ENCODE measurements at places on chromosomes 4 and X.

DNA sequence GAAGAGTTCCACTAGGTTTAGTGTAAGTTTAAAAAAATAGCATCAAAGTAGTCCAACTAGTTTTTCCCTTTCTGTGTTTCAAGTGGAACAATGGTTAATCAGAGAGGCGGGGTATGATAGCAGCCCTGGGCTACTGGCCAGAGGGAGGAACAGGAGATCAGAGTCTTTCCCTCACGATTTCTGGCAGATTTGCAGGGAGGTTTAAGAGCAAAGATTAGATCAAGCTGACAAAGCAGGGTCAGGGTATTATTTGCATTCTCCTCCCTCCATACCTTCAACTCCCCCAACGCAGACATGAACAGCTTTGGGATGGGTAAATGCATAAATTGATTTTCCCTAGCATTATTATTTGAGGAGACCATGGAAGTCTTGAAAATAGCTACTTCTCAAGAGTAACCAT lies 277.6 kb upstream of the DIAPH2 start:
- DNase-seq, result no peak

GRCh38 chr4:112343330-112344080 lies 46.3 kb downstream of the ALPK1 start:
- DNase-seq, result no peak

GRCh38 chr4:2583517-2583916 lies 47.1 kb downstream of the FAM193A start:
- DNase-seq, result no peak

DNA sequence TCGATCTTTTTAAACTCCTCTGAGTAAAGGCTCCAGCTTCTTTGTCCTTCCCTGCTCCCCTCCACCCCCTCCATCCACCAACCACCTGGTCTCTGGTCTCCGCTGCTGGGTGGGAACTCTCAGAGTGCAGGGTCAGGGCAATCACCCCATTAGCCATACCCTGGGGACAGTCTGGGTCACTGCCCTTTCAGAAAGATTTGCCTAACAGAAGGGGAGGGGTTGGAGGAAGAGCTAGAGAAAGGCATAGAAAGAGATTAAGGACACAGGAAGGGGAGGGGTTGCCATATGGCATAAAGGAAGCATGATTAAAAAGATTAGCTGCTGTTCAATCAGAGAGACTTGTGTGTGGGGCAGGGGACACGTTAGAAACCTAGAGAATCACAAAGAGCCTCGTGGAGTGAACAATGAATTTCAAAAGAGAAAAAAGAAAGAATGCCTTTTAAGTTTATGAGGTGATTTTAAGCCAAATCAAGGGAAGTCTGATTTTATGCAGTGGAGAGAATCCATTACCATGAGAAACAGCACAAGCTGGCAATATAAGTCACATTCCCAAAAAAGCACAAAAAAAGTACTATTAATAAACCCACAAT lies 115.5 kb upstream of the ACSL4 start:
- DNase-seq, result no peak

DNA sequence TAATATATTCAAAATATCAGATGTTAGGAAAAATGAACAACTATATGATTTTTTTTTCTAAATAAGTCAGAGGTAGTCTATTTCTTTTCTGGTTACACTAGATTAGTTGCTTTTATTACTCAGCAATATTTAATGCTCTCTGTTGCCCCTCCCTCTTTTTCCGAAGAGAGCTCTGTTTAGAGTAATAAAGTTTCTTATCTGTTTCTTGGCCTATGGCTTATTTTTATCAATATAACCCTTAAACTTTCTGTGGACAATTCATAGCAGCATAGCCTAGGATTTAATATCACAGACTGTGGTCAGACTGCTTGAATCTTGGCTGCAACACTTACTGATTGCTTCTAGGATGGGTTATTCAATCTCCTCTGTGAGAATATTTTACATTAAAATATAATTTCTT lies 2315.4 kb upstream of the AGA start:
- DNase-seq, result no peak

DNA sequence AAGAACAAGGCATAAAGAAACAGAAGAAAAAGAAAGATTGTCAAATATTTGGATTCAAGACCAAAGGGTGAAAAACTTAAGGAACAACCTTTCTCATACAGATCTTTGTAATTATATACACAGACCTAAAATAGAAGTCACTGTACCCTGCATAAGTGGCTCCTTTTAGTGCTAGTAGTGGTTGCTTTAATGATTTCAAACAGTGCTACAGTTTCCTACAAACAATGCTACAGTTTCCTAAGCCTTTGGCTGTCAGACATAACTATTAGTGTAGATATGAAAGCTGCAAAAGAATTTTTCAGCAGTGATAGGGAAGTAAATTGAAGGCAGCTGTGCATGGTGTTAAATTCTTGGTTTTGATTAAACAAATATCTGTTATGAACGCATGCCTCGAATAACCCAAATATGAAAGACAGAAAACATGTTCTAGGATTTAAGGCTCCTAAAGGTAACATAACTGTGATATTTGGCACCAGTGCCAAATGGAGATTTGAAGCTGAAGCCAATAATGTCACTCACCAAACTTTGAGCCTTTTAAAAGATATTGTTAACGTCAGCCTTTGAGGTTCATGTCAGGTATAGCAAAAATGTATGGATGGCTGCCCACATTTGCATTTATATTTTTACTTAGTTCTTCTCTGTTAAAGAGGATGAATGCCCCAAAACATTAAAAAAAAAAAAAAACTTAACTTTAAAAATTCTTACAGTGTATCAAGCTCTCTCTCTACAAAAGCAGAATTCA lies 36.6 kb downstream of the SMARCAD1 start:
- no peak for DNase-seq

- DNase-seq, result no peak
Measured at GRCh38 chr4:22869235-22869634, 176.5 kb downstream of the GBA3 start.

DNA sequence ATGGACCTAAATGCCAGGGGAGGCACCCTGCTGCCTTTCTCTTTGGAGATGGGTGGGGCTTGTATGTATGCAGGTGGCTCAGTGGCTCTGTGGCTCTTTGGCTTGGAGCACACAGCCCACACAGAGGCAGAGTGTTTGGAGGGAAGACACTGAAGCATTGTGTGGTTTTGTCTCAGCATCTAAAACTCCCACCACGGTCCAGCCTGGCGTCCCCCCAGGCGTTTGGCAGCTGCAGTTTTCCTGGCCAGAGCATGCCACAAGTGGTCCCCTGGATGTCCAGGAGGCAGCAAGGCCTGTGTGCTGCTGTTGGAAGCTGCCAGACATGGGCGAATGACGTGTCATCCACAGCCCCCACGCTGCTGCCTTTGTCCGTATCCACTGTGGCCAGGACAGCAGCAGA lies 32.2 kb upstream of the PSAPL1 start:
- DNase-seq, result no peak

- DNase-seq, result peak; percentile 71
Measured at GRCh38 chr4:87220094-87220822, at the start of gene KLHL8. TSS of gene KLHL8 (minus strand) at chr4:87220618. CDS start at chr4:87195539, 25,079 bp downstream.

GRCh38 chr4:180706766-180707165 lies 1536.4 kb upstream of the TENM3 start:
- no peak for DNase-seq

DNA sequence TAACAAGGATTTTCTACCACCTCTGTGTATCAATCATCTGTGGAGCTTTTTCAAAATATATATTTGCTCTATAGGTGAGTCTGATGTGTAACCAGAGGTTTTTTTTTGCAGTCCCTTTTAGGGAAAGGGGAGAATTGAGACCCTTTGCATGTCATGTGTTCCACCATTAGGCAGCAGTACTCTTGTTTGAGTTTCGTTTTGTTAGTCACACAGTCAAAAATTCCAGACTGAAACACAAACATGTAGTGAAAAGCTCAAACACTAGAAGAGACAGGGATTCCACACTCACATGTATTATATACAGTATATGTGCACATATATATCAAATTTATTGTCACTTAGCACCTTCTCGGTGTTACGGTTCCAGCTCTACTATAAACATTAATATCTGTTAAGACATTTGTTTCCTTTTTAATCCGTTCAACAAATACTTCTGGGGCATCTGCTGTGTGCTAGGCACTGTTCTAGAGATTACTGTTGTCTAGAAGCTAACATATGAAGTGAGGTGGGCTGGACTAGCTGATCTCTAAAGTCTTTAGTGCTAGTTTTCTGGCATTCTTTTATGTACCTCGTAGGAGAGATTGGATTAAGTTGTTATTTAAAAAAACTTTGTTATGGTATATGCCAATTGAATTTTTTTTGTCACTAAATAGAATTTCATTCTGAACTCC lies 5.5 kb downstream of the USP9X start:
- no peak for DNase-seq

GRCh38 chr4:161419822-161420221 lies 744.0 kb downstream of the FSTL5 start:
- DNase-seq, result peak; percentile 6

GRCh38 chr4:73391774-73392173 lies 12.3 kb upstream of the ALB start:
- no peak for DNase-seq

GRCh38 chr4:20832826-20833225 lies 132.6 kb downstream of the PACRGL start:
- DNase-seq, result no peak

DNA sequence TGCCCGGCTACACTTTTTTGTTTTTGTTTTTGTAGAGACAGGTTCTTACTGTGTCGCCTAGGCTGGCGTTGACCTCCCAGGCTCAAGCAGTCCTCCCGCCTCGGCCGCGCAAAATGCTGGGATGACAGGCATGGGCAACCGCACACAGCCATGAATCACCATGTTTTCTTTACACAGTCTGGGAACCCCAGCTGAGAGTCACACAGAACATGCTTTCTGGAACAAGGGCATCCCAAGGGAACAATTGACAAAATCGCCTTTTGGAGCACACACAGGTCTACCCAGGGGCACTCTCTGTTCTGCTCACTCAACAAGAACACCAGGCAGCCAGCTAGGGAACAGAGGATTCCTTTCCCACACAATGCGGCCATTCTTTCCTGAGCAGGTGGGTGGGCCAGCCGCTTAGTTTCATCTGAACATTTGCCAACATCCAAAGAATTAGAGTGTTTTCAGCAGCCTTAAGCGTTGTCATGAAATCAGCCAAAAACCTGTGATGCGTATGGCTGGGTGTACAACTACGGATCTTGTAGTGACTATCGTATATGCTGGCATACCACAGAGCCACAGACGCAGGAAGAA lies 15.7 kb downstream of the PRKX start:
- no peak for DNase-seq

- no peak for DNase-seq
Measured at GRCh38 chr4:52259978-52260377, 208.9 kb downstream of the SPATA18 start.

GRCh38 chrX:145825896-145826295 lies 8.3 kb downstream of the SLITRK2 start:
- no peak for DNase-seq

DNA sequence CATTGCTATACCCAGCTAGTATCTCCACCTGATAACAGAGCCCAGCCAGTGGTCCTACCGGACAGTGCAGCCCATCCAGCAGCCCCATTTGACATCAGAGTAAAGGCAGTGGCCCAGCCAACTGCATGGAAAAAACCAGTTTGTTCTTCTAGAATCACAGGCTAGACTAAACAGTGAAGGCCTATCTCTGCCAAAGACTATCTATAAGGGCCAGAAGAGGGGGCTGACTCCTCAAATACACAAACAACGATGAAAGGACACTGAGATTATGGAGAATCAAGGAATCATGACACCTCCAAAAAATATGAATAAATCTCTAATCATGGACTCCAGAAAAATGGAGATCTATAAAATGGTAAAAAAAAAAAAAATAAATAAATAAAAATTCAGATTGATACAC lies 546.4 kb upstream of the HTR2C start:
- no peak for DNase-seq

DNA sequence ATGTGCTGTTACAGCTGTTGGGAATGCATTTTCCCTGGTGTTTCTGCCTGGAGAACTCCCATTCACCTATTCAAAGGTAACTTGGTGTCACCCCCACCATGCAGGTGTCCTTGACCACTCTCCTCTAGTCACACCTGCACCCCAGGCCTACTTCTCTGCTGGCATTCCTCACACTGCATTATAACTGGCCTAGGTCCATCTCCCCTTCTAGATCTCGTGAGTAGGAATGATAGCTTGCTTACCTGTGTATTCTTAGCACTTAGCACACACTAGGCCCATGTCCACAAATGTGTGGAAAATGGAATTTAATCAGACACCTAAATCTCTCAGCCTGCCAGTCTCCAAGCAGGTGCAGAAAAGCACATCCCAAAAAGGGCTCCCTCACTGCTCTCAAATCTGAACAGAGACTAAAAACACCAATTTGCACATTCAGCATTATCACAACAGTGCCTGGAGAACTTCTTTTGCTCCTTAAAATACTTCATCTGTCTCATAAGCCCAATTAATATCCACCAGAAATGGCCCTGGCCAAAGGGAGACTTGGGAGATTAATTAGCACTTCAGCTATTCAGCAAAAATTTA lies 18.3 kb downstream of the SCD5 start:
- DNase-seq, result no peak

DNA sequence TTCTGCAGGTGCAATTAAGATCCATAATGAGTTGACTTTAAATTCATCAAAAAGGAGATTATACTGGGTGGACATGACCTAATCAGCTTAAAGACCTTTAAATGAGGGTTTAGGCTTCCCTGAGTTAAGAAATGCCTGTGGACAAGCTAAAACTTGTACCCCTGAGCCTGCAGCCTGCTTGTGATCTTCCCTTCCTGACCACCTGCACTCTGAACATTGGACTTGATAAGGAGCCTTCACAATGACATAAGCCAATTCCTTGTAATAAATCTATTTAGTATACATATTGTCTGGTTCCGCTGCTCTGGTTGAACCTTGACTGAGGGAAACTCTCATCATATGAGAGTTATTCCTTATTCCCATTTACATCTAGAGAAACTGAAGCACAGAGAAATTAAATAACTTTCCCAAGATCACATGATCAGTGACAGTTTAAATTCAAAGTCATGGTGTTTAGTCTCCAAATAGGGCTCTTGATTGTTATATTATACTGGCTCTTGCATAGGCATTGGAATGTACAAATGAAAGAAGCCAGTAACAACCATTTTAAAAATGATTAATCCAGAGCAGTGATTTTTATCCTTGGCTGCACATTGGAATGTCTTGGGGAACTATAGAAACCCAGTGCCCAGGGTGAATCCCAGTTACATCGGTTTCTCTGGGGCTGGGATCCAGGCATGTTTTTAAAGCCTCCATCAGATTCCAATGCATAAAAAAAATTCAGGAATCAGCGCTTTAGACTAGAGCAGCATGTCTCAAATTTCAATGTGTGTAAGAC lies 136.1 kb downstream of the MSL3 start:
- DNase-seq, result no peak

GRCh38 chrX:109783701-109784079 lies 50.6 kb upstream of the ACSL4 start:
- no peak for DNase-seq

GRCh38 chr4:21827575-21827974 lies 121.0 kb downstream of the KCNIP4 start:
- no peak for DNase-seq

Data from left renal pelvis (tissue), 4 donors.